Glutamatergic neuron (in vitro differentiated cells): ENCODE measurements at places on chromosomes 1 and 21.

GRCh38 chr1:180909005-180909414, 3.7 kb upstream of the KIAA1614 start:
- peaks cover 6% of the 10 kb centered on the region for H3K27me3 ChIP-seq
- H3K4me3 ChIP-seq, result no peak overlapping the region
- peaks cover 12% of the 10 kb centered on the region for H3K4me1 ChIP-seq
- H3K36me3 ChIP-seq, result no peaks in the 10 kb centered on the region
- H3K27ac ChIP-seq, result no peak overlapping the region
- no peak for DNase-seq

GRCh38 chr1:23799570-23800399, 769 bp downstream of the GALE start:
- H3K4me1 ChIP-seq, result peaks cover 2% of the 10 kb centered on the region
- peak overlapping the region; percentile 89 for H3K27ac ChIP-seq
- peak overlapping the region; percentile 93 for H3K4me3 ChIP-seq
- H3K36me3 ChIP-seq, result no peaks in the 10 kb centered on the region
- peaks cover 3% of the 10 kb centered on the region for H3K27me3 ChIP-seq

DNA sequence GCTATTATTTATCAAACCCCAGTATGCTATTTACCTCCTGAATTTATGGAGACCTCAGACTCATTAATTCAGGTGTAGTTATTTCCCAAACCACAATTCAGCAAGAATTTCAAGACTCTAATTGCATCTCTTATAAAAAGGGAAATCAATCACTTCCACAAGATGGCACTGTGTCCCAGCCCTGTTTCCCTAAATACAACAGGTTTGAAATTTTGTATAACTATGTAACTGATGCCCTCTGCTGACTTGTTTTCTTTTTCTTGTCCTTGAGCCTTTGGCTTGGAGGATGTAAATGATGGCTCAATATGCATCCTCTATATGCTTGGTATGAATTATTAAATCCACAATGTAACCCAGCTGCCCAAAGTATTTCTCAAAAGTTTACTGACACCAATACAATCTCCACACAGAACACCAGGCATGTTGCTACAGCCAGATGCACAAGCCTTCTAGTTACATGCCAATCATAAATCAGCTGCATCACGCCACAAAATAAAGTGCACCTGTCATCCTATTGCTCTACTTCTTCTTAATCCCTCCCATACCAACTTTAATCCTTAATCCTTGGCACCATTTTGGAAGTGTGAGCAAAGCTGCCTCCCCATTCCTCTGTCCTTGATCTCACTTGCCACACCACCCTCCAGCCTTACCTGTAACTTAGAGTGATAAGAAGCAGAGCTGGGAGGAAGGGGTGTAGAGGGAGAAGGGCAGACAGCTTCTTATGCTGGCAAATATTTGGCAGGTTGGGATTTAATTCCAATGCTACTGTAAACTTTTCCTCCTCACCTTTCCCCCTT, 9.0 kb downstream of the C1orf105 start:
- no peaks in the 10 kb centered on the region for H3K27me3 ChIP-seq
- no peak for DNase-seq
- no peaks in the 10 kb centered on the region for H3K4me1 ChIP-seq
- H3K4me3 ChIP-seq, result no peak overlapping the region
- H3K27ac ChIP-seq, result no peak overlapping the region

- no peak overlapping the region for H3K27ac ChIP-seq
- H3K36me3 ChIP-seq, result no peaks in the 10 kb centered on the region
- no peak overlapping the region for H3K4me3 ChIP-seq
- DNase-seq, result no peak
- peaks cover 21% of the 10 kb centered on the region for H3K27me3 ChIP-seq
Measured at GRCh38 chr1:62317021-62317768, 2.0 kb downstream of the KANK4 start.

DNA sequence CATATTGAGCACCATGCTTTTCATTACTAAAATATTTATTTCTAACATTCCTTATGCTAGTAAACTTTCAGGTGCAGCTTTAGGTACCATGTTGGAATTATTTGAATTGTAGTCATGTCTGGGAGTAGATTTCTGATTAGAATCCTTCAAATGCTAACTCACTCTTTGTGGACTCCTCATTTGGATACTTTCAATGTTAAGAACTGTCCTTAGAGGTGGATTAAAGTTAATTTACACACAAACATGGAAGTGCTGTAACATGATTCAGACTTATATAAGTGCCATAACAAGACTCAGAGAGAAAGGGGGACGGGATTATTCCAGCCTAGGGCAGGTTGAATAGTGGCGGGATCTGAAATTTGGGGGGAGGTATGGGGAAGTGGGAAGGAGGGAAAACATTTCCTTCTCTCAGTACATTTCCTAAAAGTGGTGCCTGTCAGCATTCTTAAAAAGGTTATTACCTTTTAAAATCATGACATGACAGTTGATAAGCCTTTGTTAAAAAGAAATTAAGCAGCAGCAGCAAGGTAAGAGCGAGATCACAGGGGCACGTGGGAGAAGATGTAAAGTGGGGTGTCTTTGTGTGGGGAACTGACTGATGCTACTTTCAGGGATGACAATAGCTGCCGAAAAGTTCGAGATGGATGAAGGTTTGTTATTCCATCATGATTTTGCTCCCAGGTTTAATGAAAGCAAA, 44.4 kb downstream of the HHAT start:
- H3K36me3 ChIP-seq, result no peaks in the 10 kb centered on the region
- no peak for DNase-seq
- H3K27me3 ChIP-seq, result no peaks in the 10 kb centered on the region

GRCh38 chr1:103790172-103790571, 40.5 kb downstream of the AMY1C start:
- no peaks in the 10 kb centered on the region for H3K36me3 ChIP-seq
- H3K27me3 ChIP-seq, result no peaks in the 10 kb centered on the region
- DNase-seq, result no peak

- H3K27ac ChIP-seq, result no peak overlapping the region
- no peaks in the 10 kb centered on the region for H3K36me3 ChIP-seq
- H3K4me3 ChIP-seq, result no peak overlapping the region
- DNase-seq, result no peak
- peaks cover 46% of the 10 kb centered on the region for H3K4me1 ChIP-seq
- H3K27me3 ChIP-seq, result peaks cover 4% of the 10 kb centered on the region
Measured at GRCh38 chr1:159084867-159085266, 8.3 kb upstream of the AIM2 start.

DNA sequence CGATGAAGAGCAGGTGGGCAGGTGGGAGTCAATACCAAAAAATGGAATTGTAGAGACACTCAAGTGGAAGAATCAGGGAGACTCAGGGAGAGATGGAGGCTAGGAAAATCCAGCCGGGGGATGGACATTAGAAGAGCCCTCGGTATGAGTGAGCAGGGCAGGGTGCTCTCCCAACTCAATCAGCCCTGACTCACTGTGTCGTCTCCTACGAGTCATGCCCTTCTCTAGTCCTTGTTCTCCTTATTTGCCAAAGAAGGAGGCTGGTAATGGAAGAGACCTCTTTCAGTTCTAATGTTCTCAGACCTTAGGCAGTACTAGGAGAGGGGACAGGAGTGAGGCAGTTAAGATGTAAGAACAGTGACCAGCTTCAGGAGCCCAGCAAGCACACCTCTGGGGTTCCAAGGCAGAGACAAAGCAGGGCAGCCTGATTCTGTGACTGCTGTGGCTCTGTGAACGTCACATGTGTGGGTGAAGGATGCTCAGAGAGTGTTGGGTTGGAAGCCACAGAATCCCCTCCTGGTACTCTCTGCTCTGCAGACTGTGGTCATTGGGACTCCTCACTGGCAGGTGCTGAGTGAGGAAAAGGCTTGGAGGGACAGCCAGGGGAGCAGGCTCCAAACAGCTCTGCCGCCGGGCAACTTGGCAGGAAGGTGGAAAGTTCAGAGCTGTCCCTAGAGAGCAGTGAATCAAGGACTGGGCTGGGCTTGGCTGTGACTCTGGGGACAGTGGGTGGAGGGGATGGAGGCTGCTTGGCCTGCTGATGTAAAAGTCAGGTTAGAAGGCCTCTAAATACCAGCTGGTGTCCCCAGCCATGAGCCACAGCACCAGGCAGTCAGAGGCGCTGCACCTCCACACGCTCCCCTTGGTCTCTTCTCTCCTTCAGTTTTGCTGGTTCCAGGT, 11.1 kb upstream of the GJA5 start:
- peaks cover 3% of the 10 kb centered on the region for H3K27me3 ChIP-seq
- no peaks in the 10 kb centered on the region for H3K4me1 ChIP-seq
- DNase-seq, result no peak
- H3K27ac ChIP-seq, result no peak overlapping the region

- no peak overlapping the region for H3K4me3 ChIP-seq
- no peak overlapping the region for H3K27ac ChIP-seq
- no peaks in the 10 kb centered on the region for H3K4me1 ChIP-seq
- DNase-seq, result no peak
Measured at GRCh38 chr1:239677362-239677761, 291.0 kb downstream of the CHRM3 start.

DNA sequence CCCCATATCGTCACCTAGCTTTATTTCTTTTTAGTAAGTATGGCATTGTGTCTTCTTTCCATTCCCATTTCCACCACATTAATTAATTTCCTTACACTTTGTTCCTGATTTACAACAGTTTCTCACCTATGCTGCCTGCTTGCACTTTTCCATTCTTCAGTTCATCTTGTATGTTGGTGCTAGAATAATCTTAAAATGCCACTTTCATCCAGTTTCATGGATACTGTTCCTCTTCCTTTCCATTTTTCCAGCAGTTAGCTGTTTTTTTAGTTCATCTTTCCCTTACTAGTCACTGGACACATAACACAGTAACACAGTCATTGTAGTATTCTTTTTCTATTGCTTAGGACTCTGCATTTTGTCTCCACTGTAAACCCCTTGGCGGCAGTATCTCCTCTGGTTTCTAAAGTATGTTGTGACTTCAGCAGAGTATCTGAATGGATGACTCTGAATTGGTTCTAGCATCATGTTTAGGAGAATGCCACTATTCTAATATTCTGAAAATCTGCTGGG, 2.1 kb downstream of the CDC7 start:
- no peaks in the 10 kb centered on the region for H3K27me3 ChIP-seq
- H3K36me3 ChIP-seq, result no peaks in the 10 kb centered on the region
- H3K4me3 ChIP-seq, result peak overlapping the region; percentile 73
- DNase-seq, result no peak
- no peak overlapping the region for H3K27ac ChIP-seq

GRCh38 chr1:21664806-21665588, 4.2 kb downstream of the RAP1GAP start:
- DNase-seq, result no peak
- no peak overlapping the region for H3K4me3 ChIP-seq
- H3K36me3 ChIP-seq, result no peaks in the 10 kb centered on the region
- peaks cover 11% of the 10 kb centered on the region for H3K27me3 ChIP-seq
- H3K4me1 ChIP-seq, result peaks cover 17% of the 10 kb centered on the region

GRCh38 chr21:43864313-43864961, 586 bp upstream of the AGPAT3 start:
- no peaks in the 10 kb centered on the region for H3K36me3 ChIP-seq
- H3K27me3 ChIP-seq, result peaks cover 11% of the 10 kb centered on the region
- H3K4me3 ChIP-seq, result no peak overlapping the region
- H3K27ac ChIP-seq, result no peak overlapping the region
- H3K4me1 ChIP-seq, result peaks cover 9% of the 10 kb centered on the region
- DNase-seq, result no peak

- H3K36me3 ChIP-seq, result no peaks in the 10 kb centered on the region
- DNase-seq, result peak; percentile 58
- H3K27me3 ChIP-seq, result peaks cover 2% of the 10 kb centered on the region
Measured at GRCh38 chr1:64282351-64282750, 78.9 kb downstream of the UBE2U start.

DNA sequence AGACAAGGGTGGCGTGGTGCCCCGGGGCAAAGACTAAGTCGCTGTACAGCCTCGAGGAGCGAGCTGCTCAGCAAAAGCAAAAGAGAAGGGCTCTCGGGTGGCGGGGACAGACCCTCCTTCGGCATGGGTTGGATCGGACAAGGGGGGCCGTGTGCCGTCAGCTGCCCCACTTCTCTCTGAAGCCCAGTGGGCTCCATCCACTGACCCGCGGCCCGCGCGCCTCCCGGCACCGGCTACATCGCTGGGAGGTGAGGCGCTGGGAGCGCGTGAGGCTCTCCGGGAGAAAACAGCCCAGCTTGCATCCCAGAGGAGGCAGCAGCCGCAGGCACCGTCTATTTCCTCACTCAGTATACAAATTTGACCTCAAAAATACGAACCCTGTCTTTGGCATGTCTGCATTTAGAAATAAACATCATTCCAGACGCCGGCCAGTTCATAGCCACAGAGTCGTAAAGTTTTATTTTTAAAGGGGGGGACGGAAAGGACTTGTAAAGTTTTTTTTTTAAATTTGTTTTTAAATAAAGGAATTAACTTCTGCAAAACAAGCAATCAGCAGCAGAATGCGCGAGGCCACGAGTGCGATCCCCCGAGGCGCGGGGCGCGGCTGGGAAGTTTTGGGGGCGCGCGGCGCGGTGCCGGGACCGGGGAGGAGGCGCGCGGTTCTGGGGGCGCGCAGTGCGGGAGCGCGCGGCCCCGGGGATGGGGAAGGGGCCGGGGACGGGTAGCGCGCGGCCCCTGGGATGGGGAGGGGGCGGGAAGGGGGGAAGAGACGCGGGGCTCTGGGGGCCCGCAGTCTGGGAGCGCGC, 689 bp upstream of the GPR137B start:
- peak; percentile 63 for DNase-seq
- no peaks in the 10 kb centered on the region for H3K36me3 ChIP-seq
- peaks cover 25% of the 10 kb centered on the region for H3K27me3 ChIP-seq
- peak overlapping the region; percentile 72 for H3K27ac ChIP-seq
- peaks cover 15% of the 10 kb centered on the region for H3K4me1 ChIP-seq
- peak overlapping the region; percentile 92 for H3K4me3 ChIP-seq

DNA sequence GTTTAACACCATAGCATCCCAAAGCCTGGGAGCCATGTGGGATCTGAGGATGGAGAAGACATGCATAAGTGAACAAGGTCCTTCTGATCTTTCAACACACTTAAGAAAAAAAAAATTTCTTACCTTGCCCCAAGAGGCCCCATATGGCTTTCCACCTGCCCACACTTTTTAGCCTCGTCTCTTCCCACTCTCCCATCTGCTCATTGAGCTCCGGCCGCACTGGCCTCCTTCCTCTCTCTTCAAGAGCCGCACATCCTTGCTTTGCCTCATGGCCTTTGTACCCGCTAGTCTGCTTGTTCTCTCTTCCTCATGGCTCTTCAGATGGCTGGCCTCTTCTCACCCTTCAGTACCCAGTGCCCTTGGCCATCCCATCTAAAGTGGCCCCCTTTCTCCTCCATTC, 70.2 kb upstream of the PDE4B start:
- H3K27me3 ChIP-seq, result no peaks in the 10 kb centered on the region
- peak overlapping the region; percentile 60 for H3K27ac ChIP-seq
- no peaks in the 10 kb centered on the region for H3K36me3 ChIP-seq
- peaks cover 10% of the 10 kb centered on the region for H3K4me1 ChIP-seq
- H3K4me3 ChIP-seq, result no peak overlapping the region

DNA sequence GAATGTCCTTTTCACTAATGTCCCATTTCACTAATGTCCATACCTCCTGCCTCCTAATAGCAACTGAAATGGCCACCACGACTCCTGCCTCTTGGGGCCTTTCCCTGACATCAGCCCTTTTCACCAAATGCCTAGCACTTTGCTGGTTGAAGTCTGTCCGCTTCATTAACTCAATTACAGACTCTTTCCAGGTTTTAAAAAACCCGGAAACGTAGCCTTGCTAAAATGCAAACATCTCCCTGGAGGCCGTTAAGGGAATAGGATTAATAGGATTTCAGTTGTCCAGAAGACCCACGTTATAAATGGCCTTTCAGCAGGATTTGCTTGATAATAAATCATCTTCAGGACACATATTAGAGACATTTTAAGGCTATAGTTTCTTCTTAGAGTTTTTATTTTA, 25.7 kb upstream of the ERO1B start:
- H3K36me3 ChIP-seq, result no peaks in the 10 kb centered on the region
- H3K4me3 ChIP-seq, result peak overlapping the region; percentile 64
- peak; percentile 64 for DNase-seq
- H3K27me3 ChIP-seq, result peaks cover 2% of the 10 kb centered on the region
